IPS DF 6.9 (cell line): ENCODE measurements at places on chromosomes 4 and X.

DNA sequence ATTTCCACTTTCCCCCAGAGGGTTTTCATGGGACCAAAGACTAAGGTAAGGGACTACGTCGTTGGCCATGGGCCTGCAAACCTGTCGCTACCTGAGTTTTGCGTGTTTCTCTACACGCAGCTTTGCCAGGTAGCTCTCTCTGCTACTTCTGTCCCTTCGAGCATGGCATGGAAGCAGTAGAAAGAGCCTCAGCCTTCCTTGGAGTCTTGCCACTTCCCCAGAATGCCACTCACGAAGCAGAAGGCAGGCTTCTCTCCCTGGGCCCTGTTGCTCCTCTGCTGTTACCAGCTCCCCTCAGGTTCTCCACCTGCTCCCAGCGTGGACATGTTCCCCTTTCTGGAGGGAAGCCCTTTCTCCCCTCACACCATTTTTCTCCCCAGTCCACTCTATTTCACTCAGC, 292.9 kb downstream of the DCTD start:
- no peak for DNase-seq

GRCh38 chr4:7798178-7798995, 141.3 kb downstream of the AFAP1 start:
- no peak for DNase-seq

GRCh38 chrX:46953597-46953996, 41.4 kb downstream of the JADE3 start:
- no peak for DNase-seq

- no peak for DNase-seq
These were observed 121.3 kb downstream of the FHIP1A start for GRCh38 chr4:151530230-151530629.

GRCh38 chrX:119067023-119067739, 5.6 kb upstream of the CT47C1 start:
- DNase-seq: no peak
